Iris pigment epithelial cell (primary cell): ENCODE measurements at places on chromosomes 3 and 15.
A peak's percentile ranks its signal among the peaks of the same experiment; 100 is the strongest.

DNA sequence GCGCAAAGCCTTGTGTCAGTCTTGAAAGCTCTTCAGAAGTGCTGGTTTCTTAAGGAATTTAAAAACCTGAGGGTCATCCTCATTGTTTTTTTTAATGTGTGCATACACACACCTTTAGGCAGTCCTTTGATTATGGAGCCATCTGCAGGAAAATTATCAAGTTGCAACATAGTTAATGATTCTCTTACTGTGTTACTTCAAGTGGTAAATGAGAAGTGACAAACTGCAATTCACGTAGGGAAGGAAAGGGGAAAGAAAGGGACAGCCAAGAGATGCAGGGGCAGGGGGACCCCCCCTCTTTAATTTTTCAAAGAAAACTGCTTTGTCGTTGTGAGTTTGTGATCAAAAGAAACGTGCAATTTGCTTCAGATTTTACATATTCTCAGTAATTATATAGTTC is 162.4 kb upstream of the CGNL1 start:
- peak; percentile 68 for DNase-seq

DNA sequence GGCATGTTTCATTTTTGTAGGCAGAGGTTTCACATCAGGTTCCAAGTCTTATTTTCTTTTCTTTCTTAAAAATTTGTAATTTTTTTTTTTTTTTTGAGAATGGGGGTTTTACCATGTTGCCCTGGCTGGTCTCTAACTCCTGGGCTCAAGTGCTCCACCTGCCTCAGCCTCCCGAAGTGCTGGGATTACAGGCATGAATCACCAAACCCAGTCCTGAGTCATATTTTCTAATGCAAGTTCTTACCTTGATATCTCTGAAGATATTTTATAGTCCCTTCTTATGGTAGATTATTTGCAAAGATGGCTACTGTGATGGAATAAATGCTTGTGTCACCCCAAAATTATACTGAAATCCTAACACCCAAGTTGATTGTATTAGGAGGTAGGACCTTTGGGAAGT is 63.8 kb downstream of the SLC9A9 start:
- DNase-seq = no peak

GRCh38 chr15:52463638-52464037 is 65.0 kb downstream of the MYO5A start:
- peak; percentile 36 for DNase-seq

GRCh38 chr3:68088216-68088615 is 433.8 kb upstream of the SUCLG2 start:
- DNase-seq = no peak

GRCh38 chr15:29968895-29969561 is 113.7 kb upstream of the GOLGA8J start:
- DNase-seq = no peak

GRCh38 chr15:40115670-40116093 is 7.0 kb upstream of the BMF start:
- no peak for DNase-seq

GRCh38 chr3:117633207-117633606 is 923.6 kb downstream of the TUSC7 start:
- no peak for DNase-seq

DNA sequence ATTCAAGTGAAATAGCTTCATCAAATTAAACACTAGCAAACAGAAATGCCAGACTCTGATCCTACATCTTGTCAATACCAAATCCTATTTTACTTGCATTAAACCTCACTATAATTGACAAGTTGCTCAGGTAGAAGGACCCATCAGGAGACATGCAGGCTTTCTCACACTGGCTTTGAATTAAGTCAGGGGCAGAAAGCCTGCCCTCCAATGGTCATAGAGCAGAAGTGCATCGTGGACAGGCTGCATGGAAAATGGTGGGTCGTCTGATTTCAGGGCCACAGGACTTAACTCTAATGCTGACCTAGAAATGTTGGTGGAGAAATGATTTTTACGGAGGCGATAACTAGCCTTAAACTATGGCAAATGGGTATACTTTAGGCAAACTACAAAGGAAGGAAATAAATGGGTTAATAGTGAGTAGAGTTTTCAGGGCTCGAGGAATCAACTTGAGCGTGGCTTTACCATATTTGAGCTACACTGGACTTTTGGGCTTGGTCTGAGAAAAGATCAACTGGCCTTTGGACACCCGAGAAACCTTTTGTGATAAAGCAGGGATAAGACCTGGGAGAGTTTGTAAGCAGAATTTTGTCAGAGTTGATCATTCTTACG is 283.9 kb downstream of the GRM7 start:
- DNase-seq = no peak

DNA sequence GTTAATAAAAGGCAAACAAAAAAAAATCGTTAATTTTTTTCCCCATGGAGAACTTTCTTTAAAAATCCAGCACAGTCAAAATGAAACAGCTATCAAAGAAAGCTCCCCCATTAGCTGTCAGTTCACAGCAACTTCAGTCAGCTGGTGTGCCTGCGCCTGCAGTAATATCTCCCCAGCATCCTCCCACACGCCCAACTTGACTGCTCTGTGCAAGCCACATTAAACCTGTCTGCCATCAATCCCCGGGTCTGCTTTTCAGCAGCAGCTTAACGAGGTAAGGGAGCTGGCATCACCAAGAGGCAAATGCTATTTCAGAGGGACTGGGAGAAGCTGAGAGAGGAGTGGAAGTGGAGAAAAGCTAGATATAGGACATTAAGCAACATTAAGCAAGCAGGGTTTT is 337.5 kb downstream of the GAP43 start:
- no peak for DNase-seq

DNA sequence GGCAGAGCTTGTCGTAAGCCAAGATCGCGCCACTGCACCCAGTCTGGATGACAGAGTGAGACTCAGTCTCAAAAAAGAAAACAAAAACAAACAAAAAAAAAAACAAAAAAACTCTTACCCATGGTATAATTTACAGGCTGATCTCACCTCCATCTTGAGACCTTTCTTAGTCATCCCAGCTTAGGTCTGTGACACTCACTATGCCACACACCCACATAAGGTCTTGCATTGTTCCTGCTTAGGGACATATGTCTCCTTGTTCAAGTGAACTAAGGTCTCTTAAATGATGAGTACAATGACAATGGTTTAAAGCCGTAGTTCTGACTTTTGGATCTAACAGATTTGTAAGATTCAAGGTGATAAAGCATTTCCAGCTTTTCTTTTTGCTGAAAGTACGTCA is 360.2 kb upstream of the ARHGEF26 start:
- DNase-seq = no peak
